ENCODE measurements at places on chromosomes 5 and 9.

- no peak for DNase-seq
Observed at GRCh38 chr9:85129514-85129913, 460.0 kb downstream of the NTRK2 start.

DNA sequence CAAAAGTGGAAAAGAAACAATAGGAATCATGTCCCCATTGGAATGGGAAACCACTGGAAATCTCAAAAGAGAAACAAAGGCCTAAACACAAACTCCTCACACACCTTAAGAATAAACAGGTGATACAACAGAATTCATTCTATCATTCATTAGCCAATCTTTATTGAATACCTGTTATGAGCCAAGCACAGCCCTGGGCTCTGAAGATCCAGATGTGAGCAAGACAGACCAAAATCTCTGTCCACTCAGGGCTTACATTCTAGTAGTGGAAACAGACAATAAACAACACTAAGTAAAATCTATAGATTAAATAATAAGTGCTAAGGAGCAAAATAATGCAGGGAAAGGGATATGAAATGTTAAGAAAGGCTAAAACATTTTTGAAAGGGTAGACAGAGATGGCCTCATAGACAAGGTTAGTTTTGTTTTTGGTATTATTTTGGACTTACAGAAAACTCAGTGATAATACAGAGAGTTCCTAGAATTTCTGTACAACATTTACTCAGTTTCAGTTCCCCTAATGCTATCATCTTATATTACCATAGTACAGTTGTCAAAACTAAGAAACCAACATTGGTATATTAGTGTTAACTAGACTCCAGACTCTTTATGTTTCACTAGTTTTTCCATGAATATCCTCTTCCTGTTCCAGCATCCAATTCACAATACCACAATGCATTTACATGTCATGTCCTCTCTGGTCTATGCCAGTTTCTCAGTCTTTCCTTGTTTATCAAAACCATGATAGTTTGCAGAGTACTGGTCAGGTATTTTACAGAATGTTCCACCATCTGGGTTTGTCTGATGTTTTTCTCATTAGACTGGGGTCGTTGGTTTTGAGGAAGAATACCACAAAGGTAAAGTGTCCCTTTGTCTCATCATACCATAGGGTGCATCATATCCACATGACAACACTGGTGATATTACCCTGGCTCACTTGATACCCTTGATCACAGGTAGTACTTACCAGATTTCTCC lies 103.7 kb downstream of the SIL1 start:
- DNase-seq: no peak

DNA sequence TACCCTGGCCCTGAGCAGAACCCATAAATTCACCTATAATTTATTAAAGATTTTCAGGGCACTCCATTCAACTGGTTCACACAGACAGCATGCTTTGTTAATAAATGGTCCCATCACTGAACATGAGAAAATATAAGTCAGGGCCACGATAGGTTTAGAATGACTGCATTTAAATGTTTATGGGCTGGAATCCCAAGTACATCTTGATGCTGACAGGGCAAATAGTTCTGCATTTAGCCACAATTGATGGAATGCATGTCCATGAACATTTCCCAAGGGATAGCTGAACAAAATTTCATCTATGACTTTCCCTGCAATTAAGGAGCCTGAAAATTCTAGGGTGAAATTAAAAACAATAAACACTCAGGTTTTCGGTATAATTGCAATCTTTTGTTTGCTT lies 124.5 kb downstream of the CAAP1 start:
- no peak for DNase-seq

DNA sequence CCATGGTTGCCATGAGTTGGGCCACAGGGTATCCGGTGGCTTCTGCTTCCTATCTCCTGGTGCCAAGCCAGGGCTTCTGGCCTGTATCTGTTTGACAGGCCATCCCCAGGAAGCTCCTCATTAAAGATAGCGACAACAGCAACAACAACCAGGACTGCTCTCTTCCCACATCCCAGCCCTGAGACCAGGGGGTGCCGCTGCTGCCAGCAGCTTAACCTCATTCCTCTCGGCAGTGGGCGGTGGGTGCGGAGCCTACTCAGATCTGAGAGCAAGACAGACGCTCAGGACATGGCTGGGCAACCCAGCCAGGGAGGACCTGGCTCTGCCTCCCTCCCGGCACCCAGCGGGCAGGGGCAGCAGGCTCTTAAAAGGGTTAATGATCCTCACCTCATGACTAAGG lies 98.3 kb downstream of the PSD2 start:
- DNase-seq: no peak

Measured in hindlimb muscle (tissue), 1 donor.